Heart right ventricle (tissue), 16 donors: ENCODE measurements at places on chromosomes 4 and X.

DNA sequence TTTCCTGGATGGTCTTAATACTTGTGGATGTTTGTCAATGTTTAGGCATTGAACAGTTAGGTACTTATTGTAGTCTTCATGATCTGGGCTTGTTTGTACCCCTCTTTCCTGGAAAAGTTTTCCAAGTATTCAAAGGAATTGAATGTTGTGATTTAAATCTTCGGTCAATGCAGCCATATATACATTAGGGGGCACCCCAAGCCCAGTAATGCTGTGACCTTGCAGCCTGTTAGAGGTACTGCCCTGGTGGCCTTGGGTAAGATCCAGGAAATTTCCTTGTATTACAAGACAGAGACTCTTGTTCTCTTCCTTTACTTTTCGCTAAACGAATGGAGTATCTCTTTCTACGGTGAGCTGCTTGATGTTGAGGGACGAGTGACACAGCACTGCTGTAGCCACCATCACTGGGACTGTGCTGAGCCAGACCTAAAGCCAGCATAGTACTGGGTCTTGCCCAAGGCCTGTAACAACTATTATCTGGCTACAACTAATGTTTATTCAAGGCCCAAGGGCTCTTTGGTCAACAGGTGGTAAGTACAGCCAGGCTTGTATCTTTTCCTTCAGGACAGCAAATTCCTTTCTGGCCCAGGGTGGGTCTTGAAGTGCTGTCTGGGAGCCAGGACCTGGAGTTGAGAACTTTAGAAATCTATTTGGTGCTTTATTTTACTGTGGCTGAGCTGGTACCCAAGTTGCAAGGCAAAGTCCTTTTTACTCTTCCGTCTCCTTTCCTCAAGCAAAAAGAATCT, 118.3 kb upstream of the ATOH1 start:
- no peak for DNase-seq

GRCh38 chrX:106247162-106247561, 79.1 kb downstream of the PWWP3B start:
- no peak for DNase-seq

- DNase-seq: no peak
Observed at GRCh38 chr4:144589512-144589911, 56.4 kb upstream of the HHIP start.

- DNase-seq: no peak
Observed at GRCh38 chrX:22987452-22987851, 12.3 kb upstream of the DDX53 start.

- no peak for DNase-seq
Observed at GRCh38 chrX:23907111-23907497, 634 bp downstream of the APOO start.

DNA sequence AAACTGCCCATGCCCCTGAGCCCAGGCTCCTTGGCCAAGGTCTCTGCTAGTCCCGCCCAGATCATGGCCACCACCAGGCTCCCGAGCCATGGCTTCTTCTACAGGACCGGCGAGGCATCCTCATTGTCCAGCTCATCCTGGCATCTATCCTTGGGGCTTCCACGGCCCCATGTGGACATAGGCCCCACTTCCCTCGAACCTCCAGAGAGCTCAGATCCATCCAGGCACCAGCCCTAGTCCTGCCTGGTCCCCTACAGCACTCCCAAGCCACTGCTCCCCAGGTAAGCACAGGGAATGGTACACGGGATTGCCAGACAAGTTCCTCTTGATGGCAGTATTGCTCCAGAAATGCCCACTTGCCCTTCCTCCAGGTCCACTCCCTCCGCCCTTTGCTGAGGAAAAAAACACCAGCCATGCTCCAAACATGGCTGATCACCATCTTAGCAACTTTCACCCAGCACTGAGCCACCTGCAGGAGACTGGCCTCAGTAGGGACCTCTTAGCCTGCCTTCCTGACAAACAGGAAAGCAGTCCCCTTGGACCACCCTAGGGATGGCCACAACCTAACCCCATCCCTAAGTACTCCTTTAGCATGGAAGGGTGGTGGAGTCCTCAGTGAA, 272.1 kb upstream of the AGTR2 start:
- DNase-seq: no peak

GRCh38 chr4:75844151-75844662, 58.0 kb downstream of the PPEF2 start:
- no peak for DNase-seq

DNA sequence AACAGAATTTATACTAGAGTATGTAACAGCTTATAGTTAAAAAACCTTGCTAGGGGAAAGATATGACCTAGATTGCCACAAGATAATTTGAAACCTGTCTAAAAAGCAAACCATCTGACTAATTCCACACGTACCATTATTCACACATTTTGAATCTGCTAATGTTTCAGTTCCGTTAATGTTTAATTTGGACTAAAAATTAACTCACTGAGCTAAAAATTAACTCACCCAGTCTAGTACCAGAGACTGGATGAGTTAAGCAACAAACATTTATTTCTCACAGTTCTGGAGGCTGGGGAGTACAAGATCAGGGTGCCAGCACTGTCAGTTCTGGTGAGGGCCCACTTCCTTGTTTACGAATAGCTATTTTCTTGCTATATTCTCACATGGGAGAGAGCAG, 231.5 kb upstream of the DIAPH2 start:
- DNase-seq: no peak

DNA sequence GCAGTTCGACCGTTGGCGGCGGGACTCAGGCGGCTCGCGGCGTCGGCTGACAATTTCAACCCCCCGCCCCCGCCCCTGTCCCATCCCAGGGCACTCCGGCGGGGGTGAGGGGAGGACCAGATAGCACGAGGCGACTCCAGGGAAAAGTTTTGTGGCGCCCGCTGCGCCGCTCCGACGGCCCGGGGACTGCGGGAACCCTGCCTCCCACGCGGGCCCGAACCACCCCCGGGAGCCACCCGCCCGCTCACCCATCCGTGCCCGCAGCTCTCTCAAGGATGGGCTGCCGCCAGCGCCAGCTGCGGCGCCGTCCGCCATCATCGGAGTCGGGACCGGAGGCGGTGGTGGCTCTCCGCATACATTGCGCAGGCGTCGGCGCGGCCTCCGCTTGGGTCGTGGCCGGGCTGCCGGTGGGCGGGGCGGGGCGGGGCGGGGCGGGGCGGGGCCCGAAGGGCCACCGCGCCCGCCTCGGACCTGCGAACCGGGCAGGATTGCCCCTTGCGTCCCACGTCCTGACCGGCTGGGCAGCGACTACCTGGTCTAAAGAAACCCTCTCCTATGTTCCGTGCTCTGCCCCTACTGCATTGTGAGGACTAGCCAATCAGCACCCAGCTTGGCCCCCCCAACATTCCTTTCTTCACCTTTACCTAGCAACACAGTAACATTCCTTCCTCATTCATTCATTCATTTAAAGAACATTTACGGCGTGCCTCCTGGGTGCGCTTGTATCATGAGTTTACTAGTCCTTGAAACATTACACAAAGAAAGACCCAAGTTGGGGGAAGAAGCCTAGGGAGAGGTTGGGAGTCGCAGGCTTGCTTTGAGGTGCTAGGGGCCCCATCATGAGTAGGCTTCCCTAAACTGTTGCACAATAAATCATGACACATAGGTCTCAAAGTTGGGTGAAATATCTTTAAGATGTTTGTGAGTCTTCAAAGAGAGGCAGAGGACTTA, at the start of gene MAP7D3:
TSS of gene MAP7D3 (minus strand) at position 360 of the 951 bp plus-strand sequence. CDS start at position 318, 42 bp downstream.
- DNase-seq: peak; percentile 71

- DNase-seq: no peak
Observed at GRCh38 chr4:139782926-139783522, 117.4 kb downstream of the MGST2 start.

GRCh38 chrX:132207996-132208395, 11.3 kb downstream of the RAP2C start:
- no peak for DNase-seq

DNA sequence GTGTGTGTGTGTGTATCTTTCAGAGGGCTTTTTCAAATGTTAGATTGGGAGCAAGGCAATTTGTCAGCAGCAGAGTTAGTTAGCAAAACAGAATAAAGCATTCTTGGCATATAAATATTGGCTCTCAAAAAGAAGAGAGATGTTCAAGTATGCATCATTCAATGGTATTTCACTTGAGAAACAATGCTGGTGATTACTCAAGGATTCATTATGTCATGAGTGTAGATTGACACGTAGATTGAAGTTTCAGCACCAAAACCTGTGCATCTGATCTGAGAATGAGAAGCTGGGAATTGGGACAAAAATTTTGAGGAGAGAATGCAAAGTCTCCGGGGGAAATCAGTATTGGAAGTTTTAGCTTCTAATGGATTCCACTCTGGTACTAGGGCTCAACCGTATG, 241.4 kb downstream of the FRMPD4 start:
- no peak for DNase-seq

GRCh38 chr4:82403725-82404124, 26.5 kb downstream of the HNRNPDL start:
- no peak for DNase-seq

DNA sequence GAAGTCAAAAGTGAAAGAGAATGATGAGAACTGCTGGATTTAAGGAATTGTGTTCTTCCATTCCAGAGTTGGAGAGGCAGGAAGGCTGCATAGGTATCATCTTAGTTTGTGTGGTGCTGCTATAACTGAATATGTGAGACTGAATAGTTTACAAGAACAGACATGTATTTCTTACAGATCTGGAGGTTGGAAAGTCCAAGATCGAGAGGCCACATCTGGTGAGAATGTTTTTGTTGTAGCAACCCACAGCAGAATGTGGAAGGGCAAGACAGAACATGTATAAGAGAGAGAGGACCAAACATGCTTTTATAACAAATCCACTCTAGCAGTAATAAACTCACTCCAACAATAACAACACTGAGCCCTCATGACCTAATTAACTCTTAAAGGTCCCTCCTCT, 408.6 kb downstream of the FAM47B start:
- DNase-seq: no peak

DNA sequence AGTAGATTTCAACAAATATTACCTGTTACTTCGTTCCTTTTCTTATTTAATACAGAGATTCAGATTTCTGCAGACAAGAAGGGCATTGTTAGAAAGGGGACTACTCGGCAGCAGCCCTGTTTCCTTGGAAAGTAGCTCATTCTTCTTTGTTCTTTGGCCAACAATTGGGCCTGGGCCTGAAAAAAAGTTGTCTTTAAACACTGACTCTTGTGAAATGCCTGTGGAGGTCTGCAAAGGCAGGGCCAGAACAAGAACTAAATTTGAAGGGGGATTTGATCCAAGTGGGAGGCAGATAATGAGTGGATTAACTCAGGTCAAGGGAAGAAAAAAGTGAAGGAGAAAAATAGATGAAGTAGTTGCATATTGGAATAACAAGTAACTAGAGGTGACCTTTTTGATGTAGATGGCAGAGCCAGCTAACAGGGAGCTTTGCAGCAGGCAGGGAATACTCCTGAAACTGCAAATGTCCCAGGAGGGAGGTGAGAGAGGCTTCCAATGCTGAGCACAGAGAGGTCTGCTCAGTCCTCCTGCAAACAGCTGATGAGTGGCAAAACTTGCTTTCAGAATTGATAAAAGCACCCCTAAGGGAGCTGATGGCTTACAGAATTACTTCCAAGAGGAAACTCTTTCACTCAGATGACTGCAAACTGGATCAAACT, 393.2 kb upstream of the HS3ST1 start:
- no peak for DNase-seq

GRCh38 chrX:132795181-132795580, 163.2 kb downstream of the HS6ST2 start:
- DNase-seq: no peak

DNA sequence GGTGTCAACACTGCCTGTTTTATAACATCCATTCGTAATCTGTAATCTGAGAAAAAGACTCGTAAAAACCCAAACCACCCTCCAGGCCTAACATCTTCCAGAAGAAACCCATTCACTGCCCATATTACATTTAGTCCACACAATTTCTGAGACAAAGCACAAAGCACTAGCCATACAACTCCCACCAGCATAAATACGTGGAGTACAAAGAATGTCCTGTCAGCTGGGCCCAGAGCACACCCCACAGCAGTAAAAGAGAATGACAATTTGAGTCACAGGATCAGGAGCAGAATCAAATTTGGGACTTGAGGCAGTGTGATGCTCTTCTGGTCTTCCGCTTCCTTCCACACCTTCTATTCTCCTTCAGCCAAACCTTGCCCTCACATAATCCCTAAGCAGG, 6.8 kb downstream of the MECP2 start:
- DNase-seq: no peak

- DNase-seq: no peak
Observed at GRCh38 chrX:147962476-147962875, 18.7 kb upstream of the FMR1NB start.

GRCh38 chr4:182449186-182449929, 206.2 kb downstream of the TENM3 start:
- DNase-seq: no peak

DNA sequence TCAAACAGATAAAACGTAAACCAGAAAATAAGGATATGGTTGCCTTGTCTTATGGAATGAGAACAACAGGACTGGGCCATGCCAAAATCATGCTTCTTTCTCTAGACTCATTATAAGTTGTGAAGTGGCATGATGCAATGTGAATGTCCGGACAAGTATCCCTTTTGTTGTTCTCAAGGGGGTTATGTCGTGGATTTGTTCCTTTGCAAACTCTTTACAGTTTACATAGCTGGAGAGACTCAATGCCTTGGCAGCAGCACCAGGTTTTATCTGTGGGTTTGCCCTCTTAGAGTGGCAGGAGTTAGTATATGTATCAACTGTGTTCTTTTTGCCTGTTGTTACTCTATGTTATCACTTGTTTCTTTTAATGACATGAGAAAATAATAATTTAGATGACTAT, 41.4 kb downstream of the SPRY1 start:
- no peak for DNase-seq

DNA sequence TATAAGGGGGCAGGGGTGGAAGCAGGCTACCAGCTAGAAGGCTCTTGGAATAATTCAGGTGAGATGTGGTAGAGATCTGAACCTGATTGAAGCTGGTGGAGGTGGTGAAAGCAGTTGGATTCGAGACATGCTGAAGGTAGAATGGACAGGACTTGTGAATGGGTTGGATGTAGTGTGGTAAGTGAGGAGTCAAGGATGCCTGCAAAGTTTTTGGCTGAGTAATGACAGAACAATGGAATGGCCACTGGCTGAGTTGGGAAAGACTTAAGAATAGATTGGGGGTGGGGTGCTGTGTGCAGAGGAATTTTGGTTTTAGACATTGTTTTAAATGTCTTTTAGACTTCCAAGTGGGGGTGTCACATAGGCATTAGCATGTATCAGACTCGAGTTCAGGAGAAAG, 33.5 kb downstream of the HPF1 start:
- DNase-seq: no peak

DNA sequence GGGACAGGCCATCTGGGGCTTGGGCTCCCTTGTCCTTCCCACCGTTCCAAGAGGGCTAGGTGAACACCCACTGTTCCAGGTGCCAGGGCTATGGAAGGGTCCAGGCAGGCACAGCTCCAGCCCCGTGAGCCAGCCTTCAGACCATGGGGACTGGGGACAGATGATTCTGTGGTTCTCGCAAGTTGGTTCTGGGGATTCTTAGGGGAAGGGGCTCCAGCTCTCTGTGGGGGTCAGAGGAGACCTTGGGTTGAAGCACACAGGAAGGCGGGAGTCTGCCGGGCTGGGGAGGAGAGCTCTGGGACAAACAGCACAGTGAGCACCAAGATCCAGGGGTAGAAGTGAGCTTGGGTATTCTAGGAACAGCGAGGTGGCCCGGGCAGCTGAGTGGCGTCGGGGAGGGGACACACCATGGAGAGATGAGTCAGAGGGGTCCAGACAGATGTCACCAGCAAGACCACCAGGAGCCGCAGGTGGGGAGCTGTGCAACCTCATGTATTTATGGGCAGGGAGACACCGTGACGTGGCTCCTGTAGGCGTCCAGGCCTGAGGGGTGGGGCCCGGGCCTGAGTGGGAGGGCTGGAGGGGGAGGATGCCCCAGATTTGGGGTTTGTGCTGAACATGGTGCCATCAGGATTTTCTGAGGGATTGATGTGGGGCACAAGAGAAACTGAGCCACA, 48.8 kb upstream of the HMX1 start:
- no peak for DNase-seq
